Karpas-422 (cell line): ENCODE measurements at places on chromosomes 7 and 10. TPM values are rescaled to one million over a fixed set of nuclear protein-coding genes. Genes with fewer than 3 reads are reported as not detected.

Gene KIF11
- total RNA-seq: 9.1 and 14.2 TPM in 2 replicates

Gene TAS2R41
- total RNA-seq: not detected in 2 replicates

Gene PLXNA4
- total RNA-seq: 0.29 and 0.48 TPM in 2 replicates

Gene CUZD1
- total RNA-seq: 1.1 and 1.2 TPM in 2 replicates

Gene MSS51
- 2.7 and 5.7 TPM in 2 replicates for total RNA-seq

Gene C7orf57
- not detected in 2 replicates for total RNA-seq

Gene AKR1C1
- total RNA-seq: not detected in 2 replicates

Gene METTL27
- not detected in 2 replicates for total RNA-seq

Gene SFRP4
- not detected in 2 replicates for total RNA-seq

Gene NRBF2
- 11.0 and 26.1 TPM in 2 replicates for total RNA-seq

Gene PAPOLB
- total RNA-seq: not detected in 2 replicates

Gene TMEM229A
- not detected in 2 replicates for total RNA-seq

Gene EFCAB10
- not detected in 2 replicates for total RNA-seq

Gene INHBA
- total RNA-seq: not detected in 2 replicates

Gene ABCC2
- 0.07 and 1.4 TPM in 2 replicates for total RNA-seq

Gene TYW1B
- 4.0 and 5.6 TPM in 2 replicates for total RNA-seq

Gene CREB5
- total RNA-seq: 7.8 and 52.1 TPM in 2 replicates

Gene CFAP46
- 0.22 and 1.5 TPM in 2 replicates for total RNA-seq

Gene BEND7
- total RNA-seq: not detected in 2 replicates

Gene PON3
- total RNA-seq: not detected in 2 replicates

Gene EXOSC1
- total RNA-seq: 30.8 and 47.1 TPM in 2 replicates

Gene SVOPL
- not detected in 2 replicates for total RNA-seq

Gene KCNMA1
- 13.2 and 31.3 TPM in 2 replicates for total RNA-seq

Gene SYT15B
- total RNA-seq: 0.11 TPM in 1 of 2 replicates, not detected in the other

Gene DRGX
- not detected in 2 replicates for total RNA-seq

Gene C10orf67
- total RNA-seq: not detected in 2 replicates

Gene KCNH2
- 0.11 and 0.22 TPM in 2 replicates for total RNA-seq

Gene CRHR2
- not detected in 2 replicates for total RNA-seq

Gene NRCAM
- 0.18 TPM in 1 of 2 replicates, not detected in the other for total RNA-seq

Gene TCAF2
- total RNA-seq: 0.07 and 0.11 TPM in 2 replicates

Gene CDHR3
- not detected in 2 replicates for total RNA-seq

Gene PLAC9
- not detected in 2 replicates for total RNA-seq

Gene FAM237B
- total RNA-seq: not detected in 2 replicates

Gene PRKG1
- total RNA-seq: not detected in 2 replicates
